Natural killer cell (primary cell): ENCODE measurements at places on chromosomes 12 and 14. TPM values are rescaled to one million over a fixed set of nuclear protein-coding genes. Genes with fewer than 3 reads are reported as not detected.

DNA sequence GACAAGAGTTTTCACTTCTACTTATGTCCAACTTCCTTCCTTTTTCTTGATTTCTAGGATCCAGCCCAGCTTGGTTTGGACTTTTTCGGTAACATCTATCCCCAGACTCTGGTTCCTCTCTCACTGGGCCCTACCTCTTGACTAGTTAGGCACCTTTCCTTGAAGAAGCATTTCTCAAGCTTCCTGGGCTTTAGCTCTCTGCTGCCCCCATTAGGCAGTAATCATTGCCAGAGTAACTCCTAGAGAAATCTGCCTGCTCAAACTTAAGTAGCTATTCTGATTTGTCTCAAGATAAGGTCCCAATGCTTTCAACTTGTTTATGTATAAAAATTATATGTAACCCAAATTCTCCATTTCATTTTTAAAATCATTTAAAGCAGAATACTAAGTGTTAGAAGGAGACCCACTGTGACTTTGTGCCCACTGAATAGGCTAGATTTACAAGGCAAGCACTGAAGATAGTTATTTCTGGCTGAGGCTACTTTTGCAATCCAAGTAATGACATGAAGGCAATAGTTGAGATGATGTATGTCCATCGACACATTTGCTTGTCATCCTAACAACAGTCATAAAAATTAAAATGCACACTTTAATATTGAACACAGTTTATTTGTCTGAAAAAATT lies 275.0 kb upstream of the G2E3 start:
- no peak overlapping the region for H3K4me3 ChIP-seq
- H3K27ac ChIP-seq: no peak overlapping the region
- H3K27me3 ChIP-seq: no peaks in the 10 kb centered on the region
- DNase-seq: no peak
- H3K4me1 ChIP-seq: no peaks in the 10 kb centered on the region

DNA sequence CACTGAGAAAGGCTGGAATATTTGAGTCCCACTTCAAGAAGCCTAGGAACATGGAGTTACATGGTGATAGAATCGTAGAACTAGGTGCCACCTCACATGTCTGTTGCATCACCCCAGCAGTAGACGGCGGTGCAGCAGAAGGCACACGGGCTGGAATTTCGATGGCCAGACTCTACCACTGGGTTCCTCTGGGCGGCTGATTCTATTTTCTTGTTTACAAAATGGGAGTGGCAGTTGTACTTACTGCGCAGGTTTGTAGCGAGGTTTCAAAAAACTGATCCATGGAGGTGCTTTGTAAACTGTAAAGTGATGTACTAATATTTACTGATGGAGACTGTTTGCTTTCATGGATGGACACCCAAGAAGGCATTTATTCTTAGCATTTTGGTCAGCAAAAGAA lies 45.7 kb downstream of the WDR20 start:
- no peak for DNase-seq
- H3K4me1 ChIP-seq: no peaks in the 10 kb centered on the region
- H3K4me3 ChIP-seq: no peak overlapping the region
- no peak overlapping the region for H3K27ac ChIP-seq
- H3K27me3 ChIP-seq: no peaks in the 10 kb centered on the region
- H3K36me3 ChIP-seq: no peaks in the 10 kb centered on the region

The CCDC197 gene
- not detected for total RNA-seq

The CTDSP2 gene
- 123 TPM for total RNA-seq

The SLC6A13 gene
- 2.2 TPM for total RNA-seq

- H3K27me3 ChIP-seq: no peaks in the 10 kb centered on the region
- no peak overlapping the region for H3K27ac ChIP-seq
- peaks cover 4% of the 10 kb centered on the region for H3K4me1 ChIP-seq
- no peaks in the 10 kb centered on the region for H3K36me3 ChIP-seq
Measured at GRCh38 chr14:71583705-71584104, 348.5 kb upstream of the RGS6 start.

The RHOJ gene
- not detected for total RNA-seq

The FAM90A1 gene
- total RNA-seq: not detected
